ENCODE measurements at places on chromosomes 7 and 10.

- DNase-seq: no peak
Measured at GRCh38 chr10:107144490-107144889, 20.0 kb downstream of the SORCS1 start.

DNA sequence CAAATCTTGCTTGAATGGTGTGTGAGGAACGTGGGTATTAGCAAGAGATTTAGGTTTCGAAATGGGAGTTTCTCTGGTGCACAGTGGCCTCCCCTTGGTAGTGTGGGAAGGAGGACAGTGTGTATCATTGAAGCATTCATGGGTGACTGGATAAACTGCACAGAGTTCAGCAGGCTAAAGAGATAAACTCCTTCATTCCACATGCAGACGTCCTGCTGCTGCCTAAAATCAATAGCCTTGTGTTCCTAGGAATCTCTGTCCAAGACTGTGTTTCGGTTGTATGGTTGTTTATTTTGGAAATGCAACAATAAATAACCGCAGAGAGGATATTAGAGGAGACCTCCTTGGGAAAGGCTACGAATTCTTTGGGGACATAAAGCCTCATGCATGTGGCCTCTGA lies 100.9 kb upstream of the FAM171A1 start:
- no peak for DNase-seq

DNA sequence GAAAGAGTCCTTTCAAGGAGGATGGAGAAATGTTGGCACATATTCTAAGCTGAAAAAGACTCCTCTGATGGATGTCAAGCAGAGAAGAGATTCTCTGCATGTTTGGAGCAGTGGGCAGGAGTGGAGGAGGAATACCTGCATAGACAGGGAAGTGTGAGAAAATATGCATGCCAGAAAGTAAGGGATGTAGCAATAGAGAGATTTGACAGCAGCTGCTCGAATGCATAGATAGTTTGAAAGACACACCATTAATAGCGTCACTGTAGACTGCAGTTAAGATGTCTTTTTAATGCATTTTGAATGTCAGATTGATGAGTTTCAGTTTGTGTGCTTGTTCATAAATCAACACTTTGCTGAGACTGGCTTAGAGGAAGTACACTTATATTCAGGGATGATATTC lies 169.9 kb upstream of the POT1 start:
- DNase-seq: no peak

DNA sequence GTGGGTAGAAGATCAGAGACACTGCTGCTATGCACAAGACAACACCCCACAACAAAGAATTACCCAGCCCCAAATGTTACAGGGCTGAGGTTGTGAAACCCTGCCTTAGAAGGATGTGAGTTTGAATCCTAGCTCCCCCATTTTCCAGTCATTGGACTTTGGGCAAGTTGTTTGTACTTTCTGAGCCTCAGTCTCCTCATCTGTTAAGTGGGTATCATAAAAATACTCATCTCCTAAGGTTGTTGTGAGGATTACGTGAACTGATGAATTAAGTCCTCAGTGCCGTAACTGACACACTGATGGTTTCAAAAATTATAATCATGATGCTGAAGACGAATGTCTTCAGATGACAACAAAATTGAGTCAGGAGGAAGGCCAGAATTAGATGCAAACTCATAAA lies 30.3 kb downstream of the RHOBTB1 start:
- no peak for DNase-seq

Measured in thoracic aorta (tissue), 2 donors.